ENCODE measurements at places on chromosomes 4 and X. TPM values are rescaled to one million over a fixed set of nuclear protein-coding genes. Genes with fewer than 3 reads are reported as not detected.

Gene CT45A8
- not detected for total RNA-seq

DNA sequence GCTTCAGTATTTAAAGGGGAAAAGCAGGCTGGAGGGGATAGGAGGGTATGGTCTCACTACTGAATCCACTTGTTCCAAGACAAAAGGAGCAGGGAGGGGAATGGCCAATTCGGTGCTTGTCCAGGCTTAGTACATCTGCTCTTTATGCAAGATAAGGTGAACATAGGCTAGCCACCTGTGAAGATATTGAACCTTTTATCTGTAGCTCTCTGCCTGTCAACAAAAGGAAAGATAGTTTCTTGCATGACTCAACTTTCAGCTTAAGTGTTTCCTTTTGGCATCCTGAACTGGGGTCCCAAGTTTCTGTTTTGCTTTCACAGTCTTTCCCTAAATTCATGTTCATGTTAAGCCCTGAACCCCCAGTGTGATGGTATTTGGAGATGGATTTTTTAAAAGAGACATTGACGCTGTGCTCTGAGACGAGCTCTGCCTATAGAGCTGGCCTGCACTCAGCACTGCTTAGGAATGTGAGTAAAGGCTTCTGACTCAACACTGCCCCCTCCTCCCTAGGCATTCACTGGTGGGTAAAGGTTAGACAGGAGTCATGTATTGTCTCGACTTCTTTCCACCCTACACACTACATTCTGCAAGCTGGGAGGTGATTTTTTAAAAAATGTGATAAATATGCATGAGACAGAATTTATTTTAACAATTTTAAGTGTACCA lies 28.2 kb downstream of the FAM149A start:
- DNase-seq, result peak; percentile 17

Gene MAP7D2
- 0.63 TPM for total RNA-seq

- no peak for DNase-seq
Measured at GRCh38 chr4:100948911-100949310, 398.4 kb downstream of the PPP3CA start.

DNA sequence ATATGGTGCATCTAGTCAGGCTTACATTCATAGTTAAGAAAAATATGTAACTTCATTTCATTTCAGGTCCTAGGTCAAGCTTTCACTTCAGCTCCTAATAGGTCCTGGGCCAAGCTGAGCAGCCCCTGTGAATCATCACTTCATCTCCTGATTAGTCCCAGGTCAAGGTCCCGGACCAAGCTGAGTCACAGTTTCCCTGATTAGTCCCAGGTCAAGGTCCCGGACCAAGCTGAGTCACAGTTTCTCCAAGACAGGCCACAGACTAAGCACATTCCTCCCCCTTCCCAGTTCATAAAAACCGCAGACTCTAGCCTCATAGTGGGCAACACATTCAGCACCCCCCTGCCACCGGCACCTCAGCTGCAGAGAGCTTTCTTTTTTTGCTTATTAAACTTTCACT lies 1331.8 kb downstream of the PCDH19 start:
- DNase-seq, result no peak

GRCh38 chr4:104575278-104575677 lies 80.6 kb upstream of the CXXC4 start:
- no peak for DNase-seq

Gene CCDC149
- total RNA-seq, result not detected

DNA sequence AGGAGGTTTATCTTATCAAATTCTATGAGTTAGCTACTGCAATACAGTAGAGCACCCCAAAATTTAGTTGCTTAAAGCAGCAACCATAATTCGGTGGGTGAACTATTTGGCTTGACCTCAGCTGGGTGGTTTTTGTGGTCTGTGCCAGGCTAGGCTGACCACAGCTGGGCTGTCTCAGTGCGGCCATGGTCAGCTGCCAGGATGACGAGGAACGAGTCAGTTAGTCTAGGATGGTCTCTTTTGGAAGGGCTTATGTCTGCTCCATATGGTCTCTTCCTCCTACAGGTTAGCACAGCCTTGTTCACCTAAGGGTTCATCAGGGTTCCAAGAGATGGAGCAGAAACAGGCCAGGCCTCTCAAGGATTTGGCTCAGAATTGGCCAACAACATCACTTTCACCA lies 210.4 kb downstream of the PALLD start:
- DNase-seq, result no peak

- DNase-seq, result no peak
Measured at GRCh38 chrX:108811891-108812290, 75.5 kb upstream of the IRS4 start.

Gene CXXC4
- not detected for total RNA-seq

DNA sequence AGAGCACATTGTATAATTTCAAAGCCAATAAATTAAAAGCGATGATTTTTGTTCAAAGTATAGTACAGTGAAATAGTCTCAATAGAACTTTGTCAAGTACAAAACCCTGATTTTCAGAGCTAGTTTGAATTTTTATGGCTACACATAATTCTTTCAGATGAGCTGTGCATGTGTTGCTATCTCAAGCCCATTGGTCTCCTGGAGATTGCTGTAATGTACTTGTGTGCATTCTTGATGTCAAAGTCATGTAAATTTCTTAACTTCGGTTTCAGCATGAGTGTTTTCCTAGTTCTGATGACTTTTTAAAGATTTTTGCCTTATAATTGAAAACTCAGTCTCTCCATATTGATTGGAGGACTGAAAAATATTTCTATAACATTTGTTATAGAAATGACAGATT lies 200.8 kb downstream of the CEP135 start:
- DNase-seq, result no peak

DNA sequence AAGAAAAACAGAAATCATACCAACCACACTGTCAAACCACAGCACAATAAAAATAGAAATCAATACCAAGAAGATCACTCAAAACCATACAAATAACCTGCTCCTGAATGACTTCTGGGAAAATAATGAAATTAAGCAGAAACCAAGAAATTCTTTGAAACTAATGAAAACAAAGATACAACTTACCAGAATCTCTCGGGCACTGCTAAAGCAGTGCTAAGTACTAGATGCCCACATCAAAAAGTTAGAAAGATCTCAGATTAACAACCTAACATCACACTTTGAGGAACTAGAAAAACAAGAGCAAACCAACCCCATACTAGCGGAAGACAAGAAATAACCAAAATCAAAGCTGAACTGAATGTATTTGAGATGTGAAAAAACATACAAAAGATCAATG lies 33.2 kb downstream of the AWAT2 start:
- DNase-seq, result no peak

DNA sequence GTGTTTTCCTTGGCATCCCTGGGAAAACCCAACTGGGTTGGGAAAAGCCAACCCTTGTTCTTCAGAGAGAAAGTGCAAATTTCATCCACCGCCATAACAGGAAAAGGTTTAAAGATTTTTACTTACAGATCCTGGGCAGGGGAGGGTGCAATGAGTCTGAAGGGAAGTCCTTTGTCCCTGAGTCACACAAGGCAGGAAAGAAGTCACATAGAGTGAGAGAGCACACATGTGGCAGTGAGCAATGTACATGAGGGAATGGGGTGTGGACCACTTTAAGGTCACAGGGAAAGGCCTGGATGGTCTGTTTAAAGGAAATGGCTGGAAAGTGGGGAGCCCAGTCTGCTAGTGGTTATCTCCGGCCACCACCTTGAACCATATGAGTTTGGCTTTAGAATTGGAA lies 248.9 kb downstream of the HS3ST1 start:
- DNase-seq, result no peak

DNA sequence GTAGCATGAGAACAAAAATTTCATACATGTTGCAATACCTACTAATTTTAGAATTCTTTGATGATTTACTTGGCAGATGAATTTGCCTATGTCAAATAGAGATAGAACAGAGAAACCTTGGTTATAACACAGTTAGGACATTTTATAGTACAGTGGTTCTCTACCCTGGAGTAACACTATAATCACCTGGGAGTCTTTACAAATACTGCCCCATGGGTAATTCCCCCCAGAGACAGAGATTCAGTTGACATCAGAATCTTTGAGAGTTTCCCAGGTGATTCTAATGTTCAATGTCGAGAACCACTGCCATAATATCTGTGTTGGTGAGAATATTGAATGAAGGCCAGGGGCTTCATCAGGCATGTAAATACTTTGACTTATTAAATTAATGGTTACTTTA lies 401.3 kb upstream of the NDST4 start:
- no peak for DNase-seq

- peak; percentile 88 for DNase-seq
Measured at GRCh38 chr4:139554893-139555704, 920 bp downstream of the SETD7 start.

Gene HTATSF1
- total RNA-seq, result 33.0 TPM

Gene PAGE1
- total RNA-seq, result not detected
